ENCODE measurements at places on chromosomes 5 and 9. TPM values are rescaled to one million over a fixed set of nuclear protein-coding genes. Genes with fewer than 3 reads are reported as not detected.
A peak's percentile ranks its signal among the peaks of the same experiment; 100 is the strongest.

- DNase-seq = no peak
Measured at GRCh38 chr5:136435946-136436543, 70.7 kb upstream of the TRPC7 start.

GRCh38 chr9:94771096-94771495, 44.6 kb downstream of the AOPEP start:
- DNase-seq = no peak

The PCDHB15 gene
- total RNA-seq = not detected

- no peak for DNase-seq
Measured at GRCh38 chr5:58507715-58508114, 16.5 kb downstream of the GAPT start.

GRCh38 chr5:18311266-18311665, 677.0 kb downstream of the TAF11L14 start:
- no peak for DNase-seq

GRCh38 chr5:127919006-127919796, 164.4 kb upstream of the SLC12A2 start:
- DNase-seq = no peak

DNA sequence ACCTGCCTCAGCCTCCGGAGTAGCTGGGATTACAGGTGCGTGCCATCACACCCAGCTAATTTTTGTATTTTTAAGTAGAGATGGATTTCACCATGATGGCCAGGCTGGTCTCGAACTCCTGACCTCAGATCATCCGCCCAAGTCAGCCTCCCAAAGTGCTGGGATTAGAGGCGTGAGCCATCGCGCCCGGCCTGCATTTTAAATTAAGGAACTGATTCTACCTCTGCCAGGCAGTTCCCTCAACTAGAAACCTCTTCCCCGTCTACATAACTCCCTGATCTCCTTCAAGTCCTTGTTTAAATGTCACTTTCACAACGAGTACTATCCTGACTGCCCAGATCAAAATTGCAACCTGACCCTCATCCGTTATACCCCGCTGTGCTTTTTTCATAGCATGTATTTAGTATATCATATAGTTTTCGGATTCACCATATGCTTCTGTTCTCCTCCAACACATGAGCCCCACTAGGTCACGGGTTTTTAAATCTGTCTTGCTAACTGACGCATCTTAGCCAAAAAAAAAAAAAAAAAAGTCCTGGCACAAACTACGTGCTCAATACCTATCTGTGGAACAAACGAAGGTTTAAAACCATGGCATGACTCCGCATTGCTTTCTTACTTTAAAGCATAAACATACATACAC, 858 bp upstream of the SOWAHA start:
- peak; percentile 51 for DNase-seq

DNA sequence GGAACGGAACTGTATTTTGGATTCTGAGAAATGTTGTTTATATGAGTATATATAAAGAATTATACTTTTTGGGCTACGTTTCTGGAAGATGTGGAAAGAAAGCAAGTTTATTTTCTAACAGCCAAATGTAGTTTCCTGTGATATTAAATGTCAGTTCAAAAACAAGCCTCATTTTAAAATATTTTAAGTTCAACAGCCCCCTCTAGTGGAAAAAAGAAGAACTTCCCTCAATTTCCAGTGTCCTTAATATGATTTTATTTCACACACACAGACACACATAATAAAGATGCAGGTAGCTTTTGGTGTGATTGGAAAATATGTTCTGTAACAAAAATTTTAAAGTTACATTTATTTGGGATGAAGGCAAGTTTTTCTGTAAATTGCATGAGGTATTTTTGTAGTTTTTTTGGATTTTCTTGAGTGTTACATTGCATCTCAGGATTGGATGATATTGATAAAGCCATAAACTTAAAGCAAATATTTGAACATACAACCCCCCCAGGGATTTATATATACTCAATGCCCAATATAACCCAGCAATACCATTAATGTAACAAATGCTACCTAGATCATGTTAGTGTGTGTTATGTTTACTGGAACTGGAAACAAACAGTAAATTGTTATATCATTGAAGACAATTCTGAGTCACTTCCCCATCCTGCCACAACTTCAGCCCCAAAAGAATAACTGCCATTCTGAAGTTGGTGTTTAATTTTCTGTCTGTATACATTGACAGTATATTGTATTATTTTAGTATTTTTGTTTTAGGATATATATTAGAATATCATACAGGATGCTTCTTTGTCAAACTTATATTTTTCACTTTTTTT, 54.0 kb downstream of the CCDC171 start:
- DNase-seq = peak; percentile 61

The AMBP gene
- total RNA-seq = not detected

- DNase-seq = no peak
Measured at GRCh38 chr9:73173557-73174329, 22.1 kb downstream of the ANXA1 start.

- no peak for DNase-seq
Measured at GRCh38 chr5:163548649-163549048, 43.2 kb downstream of the MAT2B start.

- DNase-seq = no peak
Measured at GRCh38 chr5:84450617-84451414, 66.1 kb upstream of the EDIL3 start.

DNA sequence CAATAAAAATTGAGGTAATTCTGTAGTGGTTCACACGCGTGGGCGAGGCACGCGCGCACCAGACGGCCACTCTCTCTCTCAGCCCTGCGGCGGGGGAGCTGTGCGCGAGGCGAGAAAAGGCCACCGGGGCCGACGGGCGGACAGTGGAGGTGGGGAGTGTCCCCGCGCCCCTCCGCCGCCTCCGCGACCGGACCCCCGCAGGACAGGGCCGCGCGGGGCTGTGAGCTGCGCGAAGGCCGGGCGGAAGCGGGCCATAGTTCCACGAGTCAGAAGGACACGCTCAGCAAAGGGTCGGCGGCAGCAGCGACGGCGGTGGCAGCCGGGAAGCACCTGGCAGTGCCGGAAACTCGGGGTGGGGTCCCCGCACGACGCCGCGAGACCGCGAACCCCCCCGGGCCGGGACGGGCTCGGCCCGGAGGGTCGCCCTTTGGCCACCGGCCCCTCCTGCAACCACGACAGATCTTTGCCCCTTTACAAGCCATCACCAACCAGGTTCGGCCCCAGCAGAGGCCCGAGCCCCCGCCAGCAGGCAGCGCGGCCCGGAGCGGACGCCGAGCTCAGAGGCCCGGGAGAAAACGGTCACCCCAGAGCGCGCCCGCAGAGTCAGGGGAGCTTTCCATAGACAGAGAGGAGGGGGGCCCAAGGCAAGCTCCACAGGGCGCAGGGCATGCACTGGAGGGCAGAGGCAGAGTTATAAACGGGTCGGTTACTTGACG, 60.9 kb downstream of the ZNF354C start:
- no peak for DNase-seq

The TRIP13 gene
- total RNA-seq = 1.7 TPM

The RALGDS gene
- 62.4 TPM for total RNA-seq

- no peak for DNase-seq
Measured at GRCh38 chr5:128842241-128842640, 123.0 kb upstream of the SLC27A6 start.

- DNase-seq = no peak
Measured at GRCh38 chr5:82913971-82914370, 163.2 kb downstream of the TMEM167A start.

- DNase-seq = no peak
Measured at GRCh38 chr5:34487159-34487879, 168.8 kb upstream of the RAI14 start.

The TMEM174 gene
- total RNA-seq = not detected

DNA sequence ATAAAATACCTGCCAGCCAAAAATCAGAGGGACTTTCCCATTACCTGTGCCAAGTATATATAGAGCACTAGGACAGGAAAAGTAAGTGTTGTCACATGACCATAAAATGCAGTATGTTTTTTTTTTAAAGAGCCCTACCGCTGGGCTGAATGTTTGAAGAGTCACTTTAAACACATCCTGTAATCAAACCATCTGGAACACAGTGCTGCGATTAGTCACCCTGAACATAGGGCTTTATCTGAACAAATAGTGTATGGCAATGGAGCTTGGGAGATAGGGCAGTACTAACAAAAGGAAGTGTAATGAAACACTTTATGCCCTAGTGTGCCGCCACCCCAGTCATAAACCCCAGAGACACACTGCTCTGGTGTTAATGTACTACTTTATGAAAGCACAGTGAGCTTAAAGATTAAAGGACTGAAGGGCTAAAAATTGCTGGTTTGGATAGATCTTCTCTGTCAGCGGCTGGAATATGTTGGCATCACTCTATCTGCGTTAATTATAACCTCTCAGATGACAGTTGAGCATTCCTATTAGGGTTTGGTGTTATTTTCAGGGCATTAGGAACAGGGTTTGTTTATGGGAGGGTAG, 90.4 kb downstream of the ZNF608 start:
- peak; percentile 62 for DNase-seq

GRCh38 chr5:141338538-141339306, at the start of gene PCDHGA2:
TSS of gene PCDHGA2 (plus strand) at chr5:141338760.
- DNase-seq = no peak

The SLC27A6 gene
- not detected for total RNA-seq

GRCh38 chr5:127013407-127013806, 17.0 kb downstream of the MARCHF3 start:
- DNase-seq = no peak

- DNase-seq = no peak
Measured at GRCh38 chr5:134585966-134586365, 46.7 kb downstream of the SAR1B start.

DNA sequence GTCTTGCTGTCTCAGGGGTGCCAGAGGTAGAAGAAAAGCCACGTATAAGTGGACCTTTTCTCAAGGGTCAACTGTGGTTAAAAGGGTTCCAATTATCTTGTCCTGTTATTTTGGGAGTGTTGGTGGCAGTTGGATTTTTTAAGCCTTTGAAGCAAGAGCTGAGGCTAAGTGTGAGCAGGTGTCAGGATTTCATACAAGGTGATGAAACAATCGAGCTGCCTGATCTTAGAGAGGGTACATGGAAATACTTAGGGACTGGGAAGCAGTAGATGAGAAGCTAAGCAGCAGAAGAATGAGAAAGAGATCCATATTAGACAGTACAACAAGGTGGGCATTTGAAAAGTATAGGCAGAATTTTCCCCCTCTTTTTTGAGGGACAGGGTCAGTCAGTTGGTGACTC, 23.6 kb downstream of the FOCAD start:
- no peak for DNase-seq

Data from B cell (primary cell).